ENCODE measurements at places on chromosomes 1 and 21.

DNA sequence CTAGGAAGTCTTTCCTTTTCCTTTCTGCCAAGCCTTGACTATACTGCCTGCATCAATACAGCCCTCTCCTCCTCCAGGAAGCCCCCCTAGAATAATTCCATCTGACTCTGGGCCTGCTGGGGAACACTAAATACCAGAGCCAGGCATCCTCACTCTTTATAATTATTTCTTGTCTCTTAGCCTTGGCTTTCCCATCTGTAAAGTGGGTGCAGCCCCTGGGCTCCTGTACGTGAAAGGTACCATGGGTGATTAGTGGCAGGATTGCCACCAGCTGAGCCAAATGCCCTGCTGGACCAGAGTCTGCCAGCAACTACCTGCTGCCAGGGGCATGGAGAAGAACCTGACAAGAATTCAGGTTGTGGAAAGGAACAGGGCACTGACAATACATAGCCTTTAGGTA is 58.7 kb downstream of the LGR6 start:
- DNase-seq, result no peak

DNA sequence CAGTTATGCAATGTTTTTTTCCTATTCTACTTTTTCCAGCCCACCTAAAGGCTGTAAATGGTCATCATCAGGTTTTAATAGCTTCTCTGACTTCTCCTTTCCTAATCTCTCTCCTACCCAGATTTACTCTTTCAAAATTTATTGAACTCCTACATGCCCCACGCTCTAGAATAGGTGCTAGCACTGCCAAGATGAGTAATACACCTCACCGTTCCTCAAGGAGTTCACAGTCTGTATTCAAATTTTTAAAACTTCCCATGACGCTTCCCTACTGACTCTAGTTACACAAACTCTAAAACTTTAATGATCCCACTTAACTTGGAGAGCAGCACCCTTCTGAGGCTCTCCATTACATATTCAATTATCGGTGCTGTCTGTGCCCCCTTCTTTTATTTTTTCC is 51.6 kb downstream of the ALG14 start:
- no peak for DNase-seq

DNA sequence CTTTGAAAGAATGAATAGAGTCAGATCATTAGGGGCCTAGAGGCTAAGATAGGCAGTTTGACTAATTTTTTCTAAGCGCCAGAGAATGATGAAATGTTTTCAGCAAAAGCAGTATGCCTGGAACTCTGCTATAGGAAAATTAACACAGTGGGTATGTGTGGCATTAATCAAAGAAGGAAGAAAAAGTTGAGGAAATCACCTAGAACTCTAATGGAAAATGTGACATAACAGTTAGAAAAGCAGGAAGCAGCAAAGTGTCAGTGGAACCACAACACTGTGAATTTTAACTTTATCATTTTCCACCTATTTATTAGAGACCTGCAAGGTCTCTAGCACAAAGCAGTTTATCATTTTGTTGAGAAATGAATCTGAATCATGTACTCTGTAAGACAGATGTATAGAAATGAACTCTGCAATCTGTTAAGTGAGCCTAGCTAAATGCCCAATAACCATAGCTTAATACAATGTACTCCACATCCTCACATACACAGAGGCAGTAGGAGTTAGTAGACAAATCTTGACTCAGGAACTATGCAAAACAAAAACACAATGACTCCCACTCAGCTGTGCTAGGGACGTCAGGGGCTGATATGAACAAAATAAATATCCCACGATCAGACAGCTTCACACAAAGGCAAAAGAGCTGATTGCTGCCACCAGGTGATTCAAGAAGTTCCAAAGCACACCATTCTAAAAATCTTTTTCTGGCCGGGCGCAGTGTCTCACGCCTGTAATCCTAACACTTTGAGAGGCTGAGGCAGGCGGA is 500.7 kb upstream of the NFIA start:
- no peak for DNase-seq

DNA sequence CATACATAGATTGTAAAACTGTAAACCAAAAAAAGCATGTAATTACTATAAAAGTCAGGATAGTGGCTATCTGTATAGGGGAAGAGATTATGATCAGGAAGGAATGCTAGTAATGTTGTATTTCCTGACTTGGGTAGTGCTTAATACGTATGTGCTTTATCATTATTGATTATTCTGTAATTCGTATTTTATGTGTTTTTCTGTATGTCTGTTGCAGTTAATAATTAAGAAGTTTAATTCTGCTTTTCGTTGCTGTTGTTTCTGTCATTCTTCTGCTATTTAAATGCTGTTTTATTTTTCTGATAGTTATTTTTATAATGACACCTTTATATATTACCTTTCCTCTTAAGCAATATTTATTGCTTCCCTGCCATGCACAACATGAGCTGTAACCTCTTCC is 29.3 kb upstream of the TRIM33 start:
- no peak for DNase-seq

- no peak for DNase-seq
Observed at GRCh38 chr1:111110197-111110899, 29.5 kb downstream of the DRAM2 start.

- peak; percentile 49 for DNase-seq
Observed at GRCh38 chr1:61782771-61783170, 40.5 kb downstream of the PATJ start.

DNA sequence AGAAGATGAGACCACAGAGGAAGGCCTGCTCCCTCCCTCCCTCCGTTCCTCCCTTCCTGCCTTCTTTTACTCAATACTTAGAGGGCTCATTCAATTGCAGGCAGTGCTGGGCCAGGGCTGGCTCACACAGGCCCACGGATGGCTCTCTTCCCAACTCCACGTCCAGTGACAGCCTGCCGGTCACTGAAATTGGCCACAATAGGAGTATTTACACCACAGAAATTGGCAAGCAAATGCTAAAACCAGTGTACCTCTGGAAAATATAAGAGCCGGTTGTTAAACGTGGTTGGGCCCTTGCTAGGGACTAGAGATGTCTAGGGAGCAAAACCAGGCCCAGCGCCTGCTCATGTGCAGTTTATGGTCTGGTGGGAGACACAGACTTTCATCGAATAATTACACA is 72.4 kb upstream of the TMEM51 start:
- no peak for DNase-seq

GRCh38 chr1:51165540-51165939 is 63.5 kb downstream of the C1orf185 start:
- no peak for DNase-seq

- peak; percentile 52 for DNase-seq
Observed at GRCh38 chr1:181083842-181084605, 4.5 kb upstream of the IER5 start.

DNA sequence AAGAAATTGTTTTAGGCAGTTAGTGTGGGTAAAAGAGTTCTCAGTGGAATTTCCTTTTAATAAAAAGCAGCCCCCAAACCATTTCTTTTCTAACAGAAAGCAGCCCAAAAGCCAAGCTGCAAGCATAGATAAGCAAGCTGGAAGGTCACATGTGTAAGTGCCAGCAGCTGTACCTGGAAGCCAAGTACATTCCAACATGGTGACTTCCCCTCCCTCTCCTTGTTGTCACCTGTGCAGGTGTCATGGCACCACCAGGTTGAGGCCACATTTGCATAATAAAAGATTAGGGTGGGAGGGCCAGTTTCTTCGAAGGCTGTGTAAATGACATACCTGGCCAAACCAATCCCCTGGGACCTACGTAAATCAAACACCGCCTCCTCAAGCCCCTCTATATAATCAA is 240.3 kb upstream of the RAB4A start:
- no peak for DNase-seq

DNA sequence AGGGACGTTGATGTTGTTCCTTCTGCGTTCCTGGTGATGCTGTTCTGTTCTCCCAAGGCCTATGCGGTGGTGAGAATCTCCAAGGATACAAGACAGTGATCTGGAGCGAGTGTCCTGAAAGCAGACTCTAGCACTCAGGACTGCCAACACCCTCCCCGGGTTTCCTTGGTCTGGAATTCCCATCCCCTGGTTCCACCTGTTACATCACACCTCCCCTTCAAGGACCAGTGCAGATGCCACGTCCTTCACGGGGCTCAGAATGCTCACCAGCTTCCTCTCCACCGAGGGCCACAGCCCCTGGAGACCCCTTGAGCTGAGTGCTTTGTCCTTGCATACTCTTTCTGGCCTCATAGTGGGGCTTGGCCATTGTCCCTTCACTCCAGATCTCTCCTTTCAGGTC is 43.5 kb downstream of the B3GALT5 start:
- no peak for DNase-seq
